Lung microvascular endothelial cell (primary cell): ENCODE measurements at places on chromosomes 12 and 14. TPM values are rescaled to one million over a fixed set of nuclear protein-coding genes. Genes with fewer than 3 reads are reported as not detected.

Gene GLIPR1
- total RNA-seq = 0.60 and 1.3 TPM in 2 replicates

Gene METAP2
- total RNA-seq = 45.4 and 47.5 TPM in 2 replicates

Gene SERPINA1
- not detected in 2 replicates for total RNA-seq

Gene CEBPE
- not detected in 2 replicates for total RNA-seq

Gene KRT81
- total RNA-seq = under 0.01 TPM in 1 of 2 replicates, not detected in the other

Gene ZDHHC22
- total RNA-seq = under 0.01 TPM in 1 of 2 replicates, not detected in the other

Gene TAS2R19
- 1.3 and 2.6 TPM in 2 replicates for total RNA-seq

Gene CCDC196
- total RNA-seq = not detected in 2 replicates

Gene SOAT2
- total RNA-seq = not detected in 2 replicates

DNA sequence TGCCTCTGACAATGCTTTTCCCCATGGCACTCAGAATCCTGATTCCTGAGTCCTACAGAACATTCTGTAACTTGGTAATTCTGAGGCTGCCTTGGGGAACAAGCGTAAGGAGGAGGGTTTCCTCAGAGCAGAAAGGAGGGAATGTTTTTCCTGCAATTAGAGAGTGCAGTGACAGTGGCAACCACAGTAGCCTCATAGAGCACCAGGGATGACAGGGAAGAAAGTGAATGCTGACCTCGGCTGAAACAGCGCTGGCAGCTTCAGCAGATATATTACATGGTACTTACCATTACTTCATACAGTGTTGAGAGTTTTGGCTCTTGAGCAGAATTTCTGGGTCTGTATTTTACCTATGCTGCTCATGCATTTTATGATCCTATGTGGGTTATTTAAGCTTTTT lies 757.1 kb downstream of the NRXN3 start:
- DNase-seq = no peak

DNA sequence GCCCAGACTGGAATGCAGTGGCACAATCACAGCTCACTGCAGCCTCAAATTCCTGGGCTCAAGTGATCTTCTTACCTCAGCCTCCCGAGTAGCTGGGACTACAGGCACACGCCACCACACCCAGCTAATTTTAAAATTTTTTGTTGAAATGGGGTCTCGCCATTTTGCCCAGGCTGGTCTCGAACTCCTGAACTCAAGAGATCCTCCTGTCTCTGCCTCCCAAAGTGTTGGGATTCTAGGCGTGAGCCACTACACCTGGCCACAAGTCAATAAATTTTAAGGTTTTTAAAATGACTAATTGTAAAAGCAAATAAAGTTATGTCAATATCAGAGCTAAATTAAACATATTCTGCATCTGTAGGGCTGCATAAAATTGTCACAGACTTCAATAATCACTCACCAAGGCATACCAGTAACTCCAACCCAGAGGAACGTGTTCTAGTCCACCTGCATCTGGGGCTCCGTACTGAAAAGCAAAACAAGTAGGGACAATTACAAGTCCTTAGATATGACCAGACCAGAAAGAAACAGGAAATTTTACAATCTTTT lies 13.9 kb downstream of the GNS start:
- no peak for DNase-seq

- peak; percentile 57 for DNase-seq
Measured at GRCh38 chr12:92151916-92152315, 6.3 kb upstream of the BTG1 start.

GRCh38 chr14:73241481-73242165 lies 4.3 kb downstream of the PAPLN start:
- DNase-seq = no peak

DNA sequence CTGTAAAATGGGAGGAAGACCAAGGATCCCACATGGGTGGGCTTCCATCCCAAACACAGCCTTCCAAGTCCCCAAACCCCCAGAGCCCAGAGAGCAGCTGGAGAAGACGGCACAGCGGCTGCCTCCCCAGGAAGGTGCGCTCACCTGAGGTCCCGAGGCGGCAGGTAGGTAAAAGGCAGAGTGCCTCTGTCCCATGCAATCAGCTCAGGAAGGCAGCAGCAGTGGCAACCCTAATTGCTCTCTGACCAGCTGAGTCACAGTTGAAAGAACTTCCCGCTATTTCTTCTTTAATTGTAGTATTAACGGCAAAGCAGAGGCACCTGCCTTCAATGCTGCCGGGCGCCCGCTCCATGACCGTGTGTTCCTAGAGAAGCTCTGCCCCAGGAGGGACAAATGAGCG lies 91.1 kb upstream of the BCL11B start:
- no peak for DNase-seq

GRCh38 chr12:45553204-45553603 lies 176.3 kb upstream of the ARID2 start:
- DNase-seq = no peak

GRCh38 chr12:95787274-95787818 lies 3.2 kb downstream of the NTN4 start:
- peak; percentile 54 for DNase-seq

GRCh38 chr14:29684926-29685325 lies 242.7 kb downstream of the PRKD1 start:
- no peak for DNase-seq

DNA sequence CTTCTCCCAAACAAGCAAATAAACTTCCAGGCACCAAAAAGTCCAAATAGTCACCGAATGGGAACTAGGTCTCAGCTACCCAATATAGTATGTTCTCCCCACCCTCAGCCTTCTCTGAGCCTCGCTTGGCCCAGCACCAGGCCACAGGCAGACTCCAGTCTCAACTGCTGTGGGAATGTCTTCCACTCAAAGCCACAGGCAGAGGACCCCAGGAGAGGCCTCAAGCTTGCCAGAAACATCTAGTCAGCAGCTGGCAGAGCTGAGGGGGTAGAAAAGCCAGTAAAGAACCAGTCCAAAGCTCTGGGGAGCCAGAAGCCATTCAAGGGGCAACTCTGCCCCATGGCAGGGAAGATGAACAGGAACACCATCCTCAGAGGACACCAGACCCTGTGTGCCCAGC lies 41.8 kb downstream of the FMNL3 start:
- DNase-seq = no peak

DNA sequence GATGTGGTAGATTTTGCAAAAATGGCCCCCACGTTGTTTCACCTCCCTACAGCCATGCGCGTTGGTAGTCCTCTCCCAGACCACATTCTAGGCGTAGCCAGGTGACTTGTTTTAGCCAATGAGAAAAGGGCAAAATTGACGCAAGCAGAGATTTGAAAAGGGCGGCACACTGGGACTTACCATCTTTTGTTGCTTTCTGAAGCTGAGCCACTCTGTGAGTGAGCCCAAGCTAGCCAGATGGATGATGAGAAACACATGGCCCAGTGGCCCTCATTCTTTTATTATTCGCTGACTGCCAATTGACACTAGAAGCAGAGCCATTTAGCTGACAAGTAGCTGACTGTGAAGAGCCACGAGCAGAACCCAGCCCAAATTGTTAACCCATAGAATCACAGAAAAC lies 142.0 kb upstream of the GZMB start:
- DNase-seq = no peak

DNA sequence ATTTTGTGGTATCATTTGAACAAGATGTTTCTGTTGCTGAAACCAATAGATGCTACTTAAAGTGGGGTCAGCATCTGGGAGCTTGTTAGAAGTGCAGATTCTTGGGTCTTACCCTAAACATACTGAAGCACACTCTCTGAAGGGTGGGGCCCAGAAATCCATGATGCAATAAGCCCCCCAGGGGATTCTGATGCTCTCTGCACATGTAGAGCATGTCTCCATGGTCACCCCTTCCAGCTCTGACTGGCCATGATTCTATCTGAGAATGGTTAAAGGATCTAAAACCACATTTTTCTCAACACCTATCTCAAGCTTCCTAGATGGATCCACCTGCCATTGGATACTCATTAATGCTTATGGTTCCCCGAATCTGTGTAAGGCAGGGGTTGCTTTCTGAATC lies 20.4 kb downstream of the JDP2 start:
- DNase-seq = no peak

- peak; percentile 35 for DNase-seq
Measured at GRCh38 chr14:100304825-100305323, 1.4 kb downstream of the SLC25A29 start.

GRCh38 chr14:74244115-74244514 lies 4.9 kb downstream of the VSX2 start:
- no peak for DNase-seq

DNA sequence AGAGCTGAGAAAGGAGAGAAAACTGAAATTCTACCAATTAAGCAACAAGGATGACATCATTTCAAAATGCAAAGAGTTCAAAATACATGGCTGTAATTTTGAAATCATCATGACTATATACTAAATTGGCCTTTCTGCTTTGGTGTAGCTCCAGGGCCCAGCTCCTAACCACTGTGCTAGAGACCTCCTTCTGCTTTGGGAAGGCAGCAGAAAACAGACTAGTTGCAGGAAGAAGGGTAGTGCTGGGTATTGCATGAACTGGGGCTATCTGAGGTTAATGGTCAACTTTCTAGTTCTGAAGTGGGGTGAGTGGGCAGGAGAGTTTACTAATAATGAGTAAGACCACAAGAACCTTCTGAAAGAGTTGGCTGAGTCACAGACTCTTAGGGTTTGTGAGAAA lies 66.2 kb downstream of the PTGER2 start:
- no peak for DNase-seq

- no peak for DNase-seq
Measured at GRCh38 chr14:102085488-102085887, 1.4 kb downstream of the HSP90AA1 start.

DNA sequence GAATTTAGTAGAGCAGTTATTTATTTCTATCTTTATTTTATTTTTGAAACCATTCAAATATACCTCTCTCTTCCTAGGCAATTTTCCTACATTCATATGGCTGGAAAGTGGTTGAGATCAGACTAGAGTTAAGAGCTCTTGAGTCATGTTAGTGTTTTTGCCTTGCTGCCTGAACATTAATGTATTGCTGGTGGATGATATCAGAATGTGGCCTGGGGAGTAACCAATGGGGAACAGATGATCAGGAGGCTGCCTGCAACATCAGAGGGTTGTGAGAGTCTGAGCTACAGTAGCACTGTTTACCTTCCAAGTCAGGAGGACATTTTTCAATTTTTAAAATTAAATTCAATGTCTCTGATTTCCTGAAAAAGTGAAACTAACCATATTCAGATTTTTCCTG lies 166.3 kb upstream of the TRHDE start:
- no peak for DNase-seq

GRCh38 chr14:66652525-66653106 lies 144.7 kb downstream of the GPHN start:
- DNase-seq = no peak

GRCh38 chr14:29663281-29663801 lies 264.3 kb downstream of the PRKD1 start:
- DNase-seq = no peak

DNA sequence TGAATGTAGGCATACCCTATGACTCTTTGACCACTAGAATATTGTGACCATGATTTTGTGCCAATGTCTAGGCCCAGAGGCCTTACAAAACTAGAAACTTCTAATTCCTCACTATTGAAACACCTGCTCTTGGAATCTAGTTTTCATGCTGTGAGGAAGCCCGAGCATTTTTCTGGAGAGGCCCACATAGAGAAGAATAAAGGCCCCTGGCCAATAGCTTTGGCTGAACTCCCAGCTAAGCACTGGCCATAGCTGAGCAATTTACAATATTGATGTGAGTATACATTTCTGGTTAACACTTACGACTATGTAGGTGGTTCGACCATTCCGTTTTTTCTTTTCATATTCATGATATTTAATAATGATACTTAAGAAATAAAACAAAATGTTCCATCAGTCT lies 190.3 kb downstream of the KCNH5 start:
- no peak for DNase-seq

DNA sequence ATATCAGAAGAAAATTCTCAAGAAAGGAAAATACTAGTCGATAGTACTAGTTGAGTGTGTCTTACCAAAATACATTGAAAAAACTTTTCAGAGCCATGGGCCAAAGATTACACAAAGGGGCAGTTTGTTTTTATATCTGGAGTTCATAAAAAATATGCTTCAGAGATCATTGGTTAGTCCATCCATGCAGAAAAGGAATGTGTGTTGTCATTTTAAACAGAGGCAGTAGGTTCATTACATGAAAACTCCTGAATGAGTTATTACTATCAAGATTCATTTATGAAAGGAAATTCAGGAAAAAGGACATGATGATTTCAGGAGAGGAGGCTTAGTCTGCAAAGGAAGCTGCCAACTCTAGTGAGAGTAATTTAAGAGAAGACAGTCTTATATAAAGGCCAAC lies 354.8 kb downstream of the AEBP2 start:
- no peak for DNase-seq

DNA sequence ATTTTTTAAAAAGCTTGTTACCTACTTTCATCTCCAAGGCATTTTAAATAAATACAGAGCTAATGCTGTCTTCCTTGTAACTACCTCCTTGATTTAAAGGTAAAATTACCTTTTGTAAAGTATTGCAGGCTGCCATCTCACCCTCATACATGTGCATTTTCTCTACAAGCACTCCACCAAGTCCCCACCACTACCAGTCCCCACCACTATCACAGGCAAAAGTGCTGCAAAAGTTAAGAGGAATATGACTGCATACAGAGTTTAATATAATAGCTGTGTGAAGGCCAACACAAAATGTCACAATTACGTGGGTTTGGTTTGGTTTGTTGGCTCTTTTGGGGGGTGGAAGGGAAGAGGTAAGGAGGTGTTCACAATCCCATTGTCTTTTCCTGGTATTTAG lies 9.6 kb downstream of the SIX1 start:
- DNase-seq = no peak

DNA sequence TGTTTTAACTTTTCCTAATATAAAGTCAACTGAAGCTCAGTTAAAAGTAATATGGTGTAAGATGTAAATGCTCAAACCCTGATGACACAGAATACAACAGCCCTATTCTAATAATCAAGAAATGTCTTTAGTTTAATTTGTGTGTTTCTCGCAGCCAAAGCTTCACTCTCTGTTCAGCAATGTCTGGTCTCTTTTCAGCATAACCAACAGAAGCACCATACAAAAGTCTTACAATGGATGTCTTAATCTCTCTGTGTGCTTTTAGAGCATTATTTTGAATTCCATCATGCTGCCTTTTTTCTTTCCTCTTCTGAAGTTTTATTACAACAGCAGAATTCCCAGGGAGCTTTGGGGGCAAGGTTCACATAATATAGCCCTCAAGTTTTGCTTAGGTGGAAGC lies 210.2 kb upstream of the NPAS3 start:
- no peak for DNase-seq

- DNase-seq = no peak
Measured at GRCh38 chr14:99691111-99691885, 7.2 kb downstream of the CYP46A1 start.

DNA sequence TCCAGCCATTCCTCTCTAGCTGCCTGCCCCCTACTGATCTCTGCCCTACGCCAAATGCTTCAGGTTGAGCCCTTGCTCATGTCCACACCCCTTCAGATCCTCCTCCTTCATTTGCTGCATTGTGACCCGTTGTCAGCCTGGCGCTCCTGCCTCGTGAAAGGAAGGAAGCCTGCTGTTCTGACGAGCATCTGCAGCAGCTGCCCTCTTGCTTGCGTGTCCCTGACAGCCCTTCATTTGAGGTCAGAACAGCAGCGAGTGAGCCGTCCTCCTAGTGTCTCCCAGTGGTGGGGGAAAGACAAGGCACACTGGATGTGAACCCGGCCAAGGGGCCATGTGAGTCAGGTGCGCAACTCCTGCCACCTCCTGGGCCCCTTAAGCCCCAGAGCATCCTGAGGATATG lies 3.0 kb upstream of the PIANP start:
- peak; percentile 24 for DNase-seq
